Dermis lymphatic vessel endothelial cell (primary cell): ENCODE measurements at places on chromosomes 12 and 14. TPM values are rescaled to one million over a fixed set of nuclear protein-coding genes. Genes with fewer than 3 reads are reported as not detected.

The PLEKHG7 gene
- not detected in 2 replicates for total RNA-seq

The NUDT14 gene
- 78.3 and 80.1 TPM in 2 replicates for total RNA-seq

The STON2 gene
- total RNA-seq: 175 and 327 TPM in 2 replicates

The SCNN1A gene
- 0.43 TPM in 1 of 2 replicates, not detected in the other for total RNA-seq

The KRT77 gene
- not detected in 2 replicates for total RNA-seq

The DTX1 gene
- 1.5 and 2.9 TPM in 2 replicates for total RNA-seq

The BCL2L2 gene
- 15.3 and 22.5 TPM in 2 replicates for total RNA-seq

The TAS2R31 gene
- 2.7 and 3.1 TPM in 2 replicates for total RNA-seq
